ENCODE measurements at places on chromosomes 16 and 17. TPM values are rescaled to one million over a fixed set of nuclear protein-coding genes. Genes with fewer than 3 reads are reported as not detected.

The KLHL10 gene
- polyA plus RNA-seq, result 0.06 TPM

The OTOP2 gene
- polyA plus RNA-seq, result not detected

The TP53TG3F gene
- not detected for polyA plus RNA-seq

The AGRP gene
- polyA plus RNA-seq, result not detected

The ERN2 gene
- 0.14 TPM for polyA plus RNA-seq

The GLIS2 gene
- polyA plus RNA-seq, result 2.9 TPM

The SEPHS2 gene
- polyA plus RNA-seq, result 47.1 TPM

The SLC12A3 gene
- polyA plus RNA-seq, result not detected

The STAC2 gene
- polyA plus RNA-seq, result not detected

The SOST gene
- polyA plus RNA-seq, result not detected

The SMPD3 gene
- polyA plus RNA-seq, result 0.01 TPM

The KRT10 gene
- polyA plus RNA-seq, result 35.4 TPM

The RBBP6 gene
- polyA plus RNA-seq, result 41.7 TPM

The CCDC40 gene
- 2.4 TPM for polyA plus RNA-seq

The MT1E gene
- polyA plus RNA-seq, result 153 TPM

The MFSD11 gene
- polyA plus RNA-seq, result 20.3 TPM

The GOSR1 gene
- 21.1 TPM for polyA plus RNA-seq

The RNF112 gene
- polyA plus RNA-seq, result 4.5 TPM

The KCNG4 gene
- polyA plus RNA-seq, result not detected

GRCh38 chr16:53503991-53504663, 1.1 kb upstream of the AKTIP start:
- DNase-seq, result no peak

DNA sequence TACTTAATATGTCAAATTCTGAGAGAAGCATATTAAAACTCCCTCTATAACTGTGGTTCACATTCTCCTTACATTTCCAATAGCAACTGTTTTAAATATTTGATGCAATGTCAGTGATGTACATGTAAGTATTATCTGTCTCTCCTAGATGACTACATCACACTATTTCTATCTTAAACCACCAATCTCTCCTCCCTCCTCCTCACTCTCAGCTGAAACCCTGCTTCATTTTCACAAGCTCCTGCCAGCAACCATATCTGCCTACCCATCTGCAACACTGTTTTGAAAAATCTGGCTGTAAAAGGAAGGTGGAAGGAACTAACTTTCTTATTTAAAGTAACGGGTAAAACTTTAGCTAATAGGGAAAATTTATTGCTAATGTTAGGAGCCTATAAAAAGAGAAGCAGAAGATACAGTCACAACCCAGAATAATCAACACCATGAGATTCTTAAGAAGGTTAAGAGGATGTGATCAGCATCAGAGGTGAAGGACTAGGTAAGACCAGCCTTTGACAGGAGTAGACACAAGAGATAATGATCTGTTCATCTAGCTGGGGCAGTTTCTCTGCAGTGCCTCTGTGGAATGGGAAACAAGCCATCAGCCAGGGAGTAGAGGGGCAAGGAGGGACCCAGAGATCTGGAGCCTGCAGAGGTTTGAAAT, 31.0 kb downstream of the MYH10 start:
- DNase-seq, result no peak

DNA sequence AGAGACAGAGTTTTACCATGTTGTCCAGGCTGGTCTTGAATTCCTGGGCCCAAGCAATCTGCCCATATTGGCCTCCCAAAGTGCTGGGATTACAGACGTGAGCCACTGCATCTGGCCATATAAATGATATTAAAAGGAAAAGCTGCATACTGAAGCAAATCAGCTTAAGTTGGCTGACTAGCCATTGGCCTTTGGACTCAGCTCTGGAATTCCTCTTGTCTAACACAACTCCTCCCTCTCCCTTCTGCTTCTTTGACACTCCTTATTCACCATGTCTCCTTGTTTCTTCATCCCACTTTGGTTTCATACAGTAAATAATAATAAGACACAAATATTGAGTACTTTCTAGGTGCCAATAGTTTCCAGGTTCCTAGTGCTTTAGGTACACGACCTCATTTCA, 7.5 kb downstream of the KRT12 start:
- DNase-seq, result no peak

- no peak for DNase-seq
Measured at GRCh38 chr17:45332989-45333701, 16.3 kb upstream of the MAP3K14 start.

GRCh38 chr17:59812139-59812538, 80.6 kb downstream of the TUBD1 start:
- no peak for DNase-seq

- no peak for DNase-seq
Measured at GRCh38 chr17:78673395-78673794, 96.2 kb upstream of the DNAH17 start.

DNA sequence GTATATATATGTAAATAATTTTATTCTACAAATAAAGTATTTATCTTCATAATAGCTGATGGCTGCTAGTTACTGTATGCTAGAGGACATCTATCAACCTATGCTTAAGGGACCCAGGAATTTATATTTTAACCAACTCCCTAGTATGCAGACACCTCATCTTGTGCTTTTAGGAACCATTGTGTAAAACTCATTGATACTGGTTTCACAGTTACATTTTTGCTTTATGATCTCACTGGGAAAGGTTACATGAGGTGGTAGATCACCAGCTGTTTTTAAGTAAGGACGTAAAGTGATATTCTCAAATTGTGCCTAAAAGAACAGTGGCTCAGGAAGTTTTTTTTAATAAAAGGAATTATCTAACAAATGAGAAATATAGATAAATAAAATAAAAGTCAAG, 56.4 kb downstream of the VMP1 start:
- peak; percentile 81 for DNase-seq

- no peak for DNase-seq
Measured at GRCh38 chr17:31581491-31581890, 190.0 kb downstream of the RAB11FIP4 start.

DNA sequence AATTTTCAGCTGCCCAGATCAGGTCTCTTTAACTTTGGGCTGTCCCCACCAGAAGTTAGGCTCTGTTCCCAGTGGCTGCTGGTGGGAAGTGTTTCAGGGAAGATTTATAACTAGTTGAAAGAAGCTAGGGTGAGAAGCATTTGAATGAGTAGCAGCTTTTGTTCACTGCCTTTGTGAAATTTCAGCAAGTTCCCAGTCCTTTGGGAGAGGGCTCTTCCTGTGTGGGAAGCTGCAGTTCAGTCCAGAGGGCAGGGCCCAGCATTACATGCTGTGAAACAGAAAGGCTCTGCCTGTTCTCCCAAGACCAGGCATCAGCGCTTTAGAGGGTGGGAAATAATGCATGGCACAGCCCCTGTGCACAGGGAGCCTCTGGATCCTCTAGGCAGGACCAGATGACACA, 17.8 kb downstream of the PROCA1 start:
- no peak for DNase-seq

- no peak for DNase-seq
Measured at GRCh38 chr16:53805752-53806151, 101.8 kb downstream of the FTO start.

GRCh38 chr17:58965221-58965620, 141.5 kb downstream of the TRIM37 start:
- DNase-seq, result no peak

DNA sequence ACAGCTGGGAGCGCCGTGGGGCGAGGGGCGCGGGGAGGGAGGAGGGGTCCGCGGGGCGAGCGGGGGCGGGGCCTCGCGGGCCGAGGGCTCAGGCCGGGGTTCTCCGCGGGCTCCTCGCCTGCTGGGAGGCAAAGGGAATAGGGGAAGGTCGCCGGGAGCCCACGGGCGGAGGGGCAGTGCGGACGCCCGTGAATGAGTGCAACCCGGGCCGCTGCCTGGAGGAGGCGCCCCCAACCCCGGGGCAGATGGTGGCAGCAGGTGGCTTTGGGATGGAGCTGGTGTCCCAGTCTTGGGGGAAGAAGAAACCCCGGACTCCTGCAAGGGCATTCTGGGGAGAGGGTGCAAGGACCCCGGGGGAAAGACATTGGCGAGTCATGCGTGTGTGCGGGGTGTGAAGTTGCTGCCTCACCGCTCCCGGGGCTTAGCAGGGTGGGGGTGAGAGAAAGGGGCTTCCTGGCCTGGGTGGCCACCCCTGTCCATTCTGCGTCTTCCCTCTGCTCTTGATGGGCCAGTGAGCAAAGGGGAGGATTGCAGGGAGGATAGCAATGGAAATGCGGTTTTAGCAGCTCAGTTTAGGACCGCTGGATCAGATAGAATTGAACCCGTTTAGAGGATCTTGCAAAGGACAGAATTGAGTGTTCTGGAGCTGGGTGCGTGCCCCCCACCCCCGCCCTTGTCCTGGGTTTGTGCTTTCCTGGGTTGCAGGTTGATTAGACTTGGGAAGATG, 526 bp downstream of the KIAA0513 start:
- DNase-seq, result no peak

- DNase-seq, result no peak
Measured at GRCh38 chr16:72469932-72470331, 298.0 kb upstream of the PMFBP1 start.

- DNase-seq, result no peak
Measured at GRCh38 chr16:46783800-46784199, 35.7 kb upstream of the MYLK3 start.

- DNase-seq, result no peak
Measured at GRCh38 chr16:19179546-19180490, 11.8 kb downstream of the SYT17 start.

- DNase-seq, result no peak
Measured at GRCh38 chr17:49936386-49936785, 32.6 kb upstream of the DLX4 start.

DNA sequence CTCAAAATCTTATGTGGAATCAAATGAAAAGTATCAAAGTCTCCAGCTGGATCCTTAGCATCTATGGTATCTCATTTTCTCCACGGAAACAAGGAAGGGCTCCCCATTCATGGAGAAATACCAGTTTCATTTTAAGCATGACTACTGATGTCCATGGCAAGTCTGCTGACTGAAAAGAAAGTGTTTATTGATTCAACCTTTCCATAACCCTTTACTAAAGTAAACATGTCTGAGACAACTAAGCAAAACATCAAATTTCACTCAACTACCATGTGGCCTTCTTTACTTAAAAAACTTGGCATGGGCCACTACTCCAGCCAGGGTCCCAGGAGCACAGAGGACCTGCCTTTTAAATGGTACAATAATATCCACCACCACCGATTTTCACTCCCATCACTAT, 928.0 kb upstream of the SOX9 start:
- peak; percentile 15 for DNase-seq

DNA sequence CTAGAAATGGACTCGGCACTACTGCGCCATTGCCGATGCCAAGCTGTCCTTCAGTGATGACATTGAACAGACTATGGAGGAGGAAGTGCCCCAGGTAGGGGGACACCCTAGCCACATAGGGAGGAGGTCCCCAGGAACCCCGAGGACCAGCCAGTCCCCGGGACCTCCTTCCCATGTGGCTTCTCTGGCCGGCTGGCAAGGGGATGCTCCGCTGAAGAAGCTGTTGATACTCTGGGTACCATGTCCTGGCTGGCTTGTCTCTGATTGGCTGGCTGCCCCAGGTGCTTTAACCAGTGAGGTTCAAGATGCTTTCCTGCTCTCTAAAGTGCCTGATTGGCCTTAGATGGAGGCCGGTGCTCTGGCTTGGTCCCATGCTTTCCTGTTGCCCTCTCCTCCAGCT, 103.6 kb downstream of the SDR42E1 start:
- DNase-seq, result no peak

- DNase-seq, result no peak
Measured at GRCh38 chr17:13598353-13599167, 3.2 kb downstream of the HS3ST3A1 start.

- no peak for DNase-seq
Measured at GRCh38 chr17:31687505-31688126, 171.4 kb downstream of the COPRS start.

DNA sequence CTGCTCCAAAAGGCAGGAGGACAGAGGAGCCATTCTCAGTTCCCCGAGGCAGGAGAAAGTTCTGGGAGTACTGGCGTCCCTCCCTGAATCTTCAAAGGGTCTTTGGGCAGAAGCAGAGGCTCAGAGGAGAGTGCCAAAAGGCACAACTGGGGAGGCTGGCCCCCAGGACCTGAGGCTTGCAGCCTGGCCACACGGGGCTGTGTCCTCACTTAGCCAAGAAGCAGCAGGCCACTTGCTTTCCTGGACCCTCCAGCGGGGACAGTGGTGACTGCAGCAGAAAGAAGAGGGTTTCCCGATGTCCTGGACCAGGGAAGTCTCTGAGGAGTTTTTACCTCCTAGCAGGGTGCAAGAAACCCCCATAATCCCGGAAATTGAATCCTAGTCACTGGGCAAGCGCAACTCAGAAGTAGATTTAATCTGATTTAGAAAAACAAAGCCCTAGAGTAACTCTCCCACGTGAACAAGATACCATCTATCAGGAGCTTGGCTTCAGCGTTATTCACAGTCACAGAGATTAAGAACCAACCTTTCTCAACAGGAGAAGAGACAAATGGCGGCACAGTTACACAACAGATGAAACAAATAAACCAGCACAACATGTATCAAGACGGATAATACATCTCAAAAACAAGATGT, 25.5 kb upstream of the BCO1 start:
- no peak for DNase-seq

DNA sequence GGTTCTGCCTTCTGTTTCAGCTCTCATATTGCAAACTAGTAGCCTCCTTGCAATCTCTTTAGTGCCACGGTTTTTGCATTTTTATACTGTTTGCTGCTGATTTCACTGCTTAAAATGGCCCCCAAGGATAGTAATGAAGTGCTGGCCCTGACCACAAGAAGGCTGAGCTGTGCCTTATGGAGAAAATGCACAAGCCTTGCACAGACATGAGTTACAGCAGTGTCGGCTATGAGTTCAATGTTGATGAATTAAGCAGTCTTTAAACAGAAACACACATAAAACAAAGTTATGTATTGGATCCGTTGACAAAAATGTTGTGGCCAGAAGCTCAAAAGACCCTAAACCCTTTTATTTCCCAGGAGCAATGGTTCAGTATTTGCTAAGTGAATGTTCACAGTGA, 210.6 kb upstream of the DYNLRB2 start:
- DNase-seq, result no peak

- DNase-seq, result no peak
Measured at GRCh38 chr16:15983898-15984297, 34.5 kb downstream of the ABCC1 start.

GRCh38 chr16:68743664-68744063, 6.6 kb downstream of the CDH1 start:
- no peak for DNase-seq

DNA sequence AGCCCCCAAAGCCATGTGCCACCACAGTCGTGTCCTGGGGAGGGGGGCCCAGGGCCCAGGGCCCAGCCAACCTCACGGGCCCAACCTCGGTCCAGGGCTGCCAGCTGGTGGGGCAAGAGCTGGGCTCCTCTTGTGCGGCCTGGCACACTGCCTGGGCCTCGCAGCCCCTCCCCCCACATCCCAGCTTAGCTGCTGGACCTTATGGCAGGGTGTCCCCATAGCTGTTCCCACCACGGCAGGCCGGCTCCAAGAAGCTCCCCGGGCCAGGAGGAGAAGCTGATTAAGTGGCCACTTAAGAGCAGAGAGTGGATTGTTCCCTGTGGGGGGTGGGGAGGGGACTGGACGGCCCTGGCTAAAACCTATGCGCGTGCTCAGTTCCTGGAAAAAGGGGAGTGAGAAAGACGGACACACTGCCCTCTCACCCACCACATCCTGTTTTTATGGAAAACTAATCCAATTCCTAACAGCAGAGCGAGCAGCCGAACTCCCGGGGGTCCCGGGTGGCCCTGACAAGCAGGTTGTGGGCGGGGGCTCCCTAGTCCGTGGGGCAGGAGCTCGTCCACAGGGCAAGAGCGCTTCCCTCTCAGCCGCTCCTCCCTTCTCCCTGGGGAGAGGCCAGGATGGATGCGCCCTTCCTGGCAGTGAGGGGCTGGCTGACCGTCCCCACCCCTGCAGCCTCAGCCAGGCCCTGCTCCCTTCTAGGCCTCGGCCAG, 16.8 kb downstream of the PIEZO1 start:
- DNase-seq, result no peak
